Stimulated activated CD4-positive, alpha-beta T cell treated with anti-CD3 and anti-CD28 coated beads, Interleukin-2, amount 100 ng/mL, for 24 hours (primary cell): ENCODE measurements at places on chromosomes 4 and X.

GRCh38 chr4:169723207-169723965, 34.4 kb downstream of the HPF1 start:
- DNase-seq = no peak

DNA sequence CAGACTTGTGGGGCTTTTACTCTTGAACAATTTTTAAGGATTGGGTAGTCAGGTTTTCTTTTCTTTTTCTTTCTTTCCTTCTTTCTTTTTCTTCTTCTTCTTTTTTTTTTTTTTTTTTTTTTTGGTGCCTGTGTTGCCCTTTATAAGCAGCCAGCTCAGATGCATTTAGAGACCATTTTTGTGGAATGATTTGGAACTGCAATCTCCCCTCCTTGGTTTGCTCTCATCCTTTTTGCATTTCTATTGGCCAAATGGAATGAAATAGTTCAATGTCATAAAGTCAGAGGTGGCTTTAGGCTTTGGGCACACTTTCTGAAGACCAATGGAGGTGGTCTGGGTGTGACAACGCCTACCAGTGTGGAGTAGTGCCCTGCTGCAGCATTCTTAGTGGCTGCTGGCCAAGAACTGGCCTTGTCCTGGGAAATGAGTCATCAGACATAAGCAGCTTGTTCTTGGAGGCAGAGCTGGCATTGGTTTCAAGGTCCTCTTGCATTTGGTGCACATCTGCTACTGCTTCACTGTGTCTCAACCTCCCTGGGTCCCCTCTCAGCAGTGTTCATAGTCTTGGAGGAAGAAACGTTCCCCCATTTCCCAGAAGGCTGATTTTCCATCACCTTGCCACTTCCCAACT, 84.5 kb downstream of the CT47B1 start:
- no peak for DNase-seq

DNA sequence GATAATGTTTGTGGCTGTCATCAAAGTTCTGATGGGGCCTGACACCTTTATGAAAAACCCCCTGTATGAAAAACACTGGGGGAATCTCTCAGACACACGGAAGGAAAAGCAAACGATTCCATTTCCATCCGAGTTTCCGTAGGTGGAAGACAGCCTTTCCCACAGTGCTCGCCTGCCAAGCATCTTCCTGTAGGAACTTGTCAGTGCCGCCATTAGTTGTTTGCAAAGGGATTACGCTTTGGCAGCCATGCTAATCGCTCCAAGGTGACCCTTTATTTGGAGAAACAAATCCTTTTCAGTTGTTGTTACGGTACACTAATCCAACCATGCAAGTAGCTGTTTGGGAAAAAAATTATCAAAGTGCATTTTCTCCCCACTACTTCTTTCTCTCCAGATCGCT, 44.4 kb upstream of the STOX2 start:
- DNase-seq = no peak

- DNase-seq = no peak
Observed at GRCh38 chr4:28267166-28267565, 1406.5 kb downstream of the STIM2 start.

DNA sequence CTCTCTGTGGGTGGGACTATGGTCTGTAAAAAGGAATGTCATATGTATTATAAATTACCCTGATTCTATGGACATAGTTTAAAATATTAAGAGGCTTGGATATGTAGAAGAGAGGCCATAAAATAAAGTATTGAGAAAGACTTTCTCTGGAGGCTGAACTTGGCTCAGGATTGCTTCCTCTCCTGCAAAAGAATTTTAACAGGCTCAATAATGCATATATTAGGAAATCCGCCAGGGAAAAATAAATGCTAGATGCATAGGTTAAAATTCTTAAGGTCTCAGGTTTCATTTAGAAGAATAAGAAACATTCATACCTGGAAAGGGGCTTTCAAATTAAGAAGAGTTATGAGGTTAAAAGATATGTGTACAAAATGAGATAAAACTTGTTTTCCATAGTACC, 424.3 kb downstream of the ARAP2 start:
- DNase-seq = no peak

DNA sequence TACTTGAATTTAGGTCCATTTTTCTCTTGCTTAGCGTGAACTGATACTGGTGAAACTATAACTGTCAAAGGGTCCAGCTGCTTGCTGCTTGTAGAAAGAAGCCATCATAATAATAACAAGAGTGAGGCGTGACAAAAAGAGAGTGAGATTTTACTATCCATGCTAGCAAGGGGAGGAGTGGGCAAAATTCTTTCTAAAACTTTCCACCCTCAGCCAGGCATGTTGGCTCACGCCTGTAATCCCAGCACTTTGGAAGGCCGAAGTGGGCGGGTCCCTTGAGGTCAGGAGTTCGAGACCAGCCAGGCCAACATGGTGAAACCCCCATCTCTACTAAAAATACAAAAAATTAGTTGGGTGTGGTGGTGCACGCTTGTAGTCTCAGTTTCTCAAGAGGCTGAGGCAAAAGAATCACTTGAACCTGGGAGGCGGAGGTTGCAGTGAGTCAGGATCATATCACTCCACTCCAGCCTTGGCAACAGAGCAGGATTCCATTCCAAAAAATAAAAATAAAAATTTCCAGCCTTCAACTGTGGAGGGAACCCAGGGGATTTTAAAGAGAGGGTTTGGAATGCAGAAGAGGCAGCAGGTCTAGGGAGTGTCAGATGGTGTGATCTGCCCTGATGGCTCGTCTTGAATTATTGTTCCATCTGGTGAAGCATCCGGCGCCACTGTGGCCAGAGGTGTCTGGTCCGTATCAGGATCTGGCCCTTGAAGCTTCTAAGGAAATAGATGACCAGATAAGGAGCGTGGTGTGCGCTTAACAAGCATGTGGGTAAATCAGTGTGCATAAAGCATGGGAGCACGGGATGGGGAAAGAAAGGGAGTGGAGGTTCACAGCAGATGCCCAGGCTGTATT, 51.8 kb downstream of the LRP2BP start:
- DNase-seq = no peak

- DNase-seq = no peak
Observed at GRCh38 chr4:25310803-25311166, 1.8 kb upstream of the ZCCHC4 start.

GRCh38 chr4:17778431-17778830, 3.0 kb downstream of the FAM184B start:
- no peak for DNase-seq

GRCh38 chr4:38804654-38805295, at the start of gene TLR1:
Gene TLR1, minus strand, starts transcription at chr4:38804791. Its CDS starts 5,960 bp downstream, at chr4:38798831.
- no peak for DNase-seq

DNA sequence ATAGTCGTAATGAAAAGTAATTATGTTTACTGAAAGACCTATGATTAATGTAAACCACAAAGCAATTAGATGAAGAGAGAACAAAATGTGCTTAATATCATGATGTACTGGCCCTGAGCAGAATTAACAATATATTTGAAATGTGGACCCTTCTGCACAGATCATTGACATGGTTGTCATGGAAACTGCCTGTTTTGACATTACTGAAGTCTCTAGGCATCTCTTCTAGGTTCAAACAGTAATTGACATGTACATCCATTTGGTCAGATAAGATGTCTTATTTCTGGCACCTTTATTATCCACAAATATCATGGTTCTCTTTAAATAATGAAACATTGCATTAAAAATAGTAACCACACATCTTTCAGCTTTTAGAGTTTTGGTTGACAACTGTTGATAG, 251.7 kb upstream of the GNPDA2 start:
- DNase-seq = no peak
